ENCODE measurements at places on chromosomes 1 and 21. TPM values are rescaled to one million over a fixed set of nuclear protein-coding genes. Genes with fewer than 3 reads are reported as not detected.

DNA sequence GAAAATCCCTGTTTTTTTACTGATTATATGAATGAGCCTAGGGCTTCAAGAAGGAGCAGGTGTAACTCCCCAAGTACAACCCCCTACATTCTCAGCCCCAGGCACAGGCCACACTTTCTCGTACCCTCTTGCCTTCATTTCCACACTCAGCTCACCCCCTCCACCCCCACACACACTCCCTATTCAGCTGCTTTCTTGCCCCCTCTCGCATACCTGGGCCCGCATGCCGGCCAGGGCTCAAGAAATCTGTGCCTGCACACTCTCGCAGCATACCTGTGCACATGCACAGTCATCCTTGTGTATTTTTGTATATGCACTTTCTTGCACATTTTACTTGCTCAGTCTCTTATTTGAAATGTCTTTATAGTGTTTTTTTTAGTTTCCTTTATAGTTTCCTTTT lies 2.0 kb downstream of the PTPRF start:
- no peak for DNase-seq

- DNase-seq = no peak
Measured at GRCh38 chr1:85884372-85885035, 176.3 kb upstream of the ZNHIT6 start.

DNA sequence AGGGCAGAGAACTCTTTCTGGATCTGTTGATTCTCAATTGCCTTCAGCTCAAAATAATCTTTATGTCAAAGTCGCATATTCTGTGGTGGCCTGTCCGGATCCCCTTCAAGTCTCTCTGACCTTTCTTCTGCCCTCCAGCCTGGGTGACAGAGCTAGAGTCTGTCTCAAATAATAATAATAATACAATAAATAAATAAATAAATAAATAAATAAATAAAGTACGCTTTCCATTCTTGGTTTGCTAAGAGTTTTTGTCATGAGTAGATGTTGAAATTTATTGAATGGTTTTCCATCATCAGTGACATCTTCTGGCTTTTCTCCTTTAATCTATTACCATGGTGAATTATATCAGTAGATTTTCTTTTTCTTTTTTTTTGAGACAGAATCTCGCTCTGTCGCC lies 30.7 kb downstream of the ERRFI1 start:
- no peak for DNase-seq

DNA sequence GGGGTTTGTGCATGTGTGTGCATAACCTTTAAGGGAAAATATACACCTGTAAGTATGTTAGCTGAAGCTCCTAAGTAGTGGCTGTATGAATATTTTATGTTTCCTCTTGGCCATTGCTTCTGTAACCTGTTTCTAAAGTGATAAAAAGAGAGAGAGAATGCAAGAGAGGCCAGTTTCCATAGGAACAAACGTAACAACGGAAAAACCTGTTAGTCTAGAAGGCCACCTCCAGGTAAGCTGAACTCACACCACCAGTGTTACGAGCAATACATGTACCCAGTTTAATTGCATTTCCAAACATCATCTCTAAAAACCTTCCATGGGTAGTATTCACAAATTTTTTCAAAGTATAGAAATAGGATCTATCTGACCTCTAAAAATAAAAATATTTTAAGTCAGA lies 63.1 kb downstream of the PLPPR4 start:
- DNase-seq = no peak

DNA sequence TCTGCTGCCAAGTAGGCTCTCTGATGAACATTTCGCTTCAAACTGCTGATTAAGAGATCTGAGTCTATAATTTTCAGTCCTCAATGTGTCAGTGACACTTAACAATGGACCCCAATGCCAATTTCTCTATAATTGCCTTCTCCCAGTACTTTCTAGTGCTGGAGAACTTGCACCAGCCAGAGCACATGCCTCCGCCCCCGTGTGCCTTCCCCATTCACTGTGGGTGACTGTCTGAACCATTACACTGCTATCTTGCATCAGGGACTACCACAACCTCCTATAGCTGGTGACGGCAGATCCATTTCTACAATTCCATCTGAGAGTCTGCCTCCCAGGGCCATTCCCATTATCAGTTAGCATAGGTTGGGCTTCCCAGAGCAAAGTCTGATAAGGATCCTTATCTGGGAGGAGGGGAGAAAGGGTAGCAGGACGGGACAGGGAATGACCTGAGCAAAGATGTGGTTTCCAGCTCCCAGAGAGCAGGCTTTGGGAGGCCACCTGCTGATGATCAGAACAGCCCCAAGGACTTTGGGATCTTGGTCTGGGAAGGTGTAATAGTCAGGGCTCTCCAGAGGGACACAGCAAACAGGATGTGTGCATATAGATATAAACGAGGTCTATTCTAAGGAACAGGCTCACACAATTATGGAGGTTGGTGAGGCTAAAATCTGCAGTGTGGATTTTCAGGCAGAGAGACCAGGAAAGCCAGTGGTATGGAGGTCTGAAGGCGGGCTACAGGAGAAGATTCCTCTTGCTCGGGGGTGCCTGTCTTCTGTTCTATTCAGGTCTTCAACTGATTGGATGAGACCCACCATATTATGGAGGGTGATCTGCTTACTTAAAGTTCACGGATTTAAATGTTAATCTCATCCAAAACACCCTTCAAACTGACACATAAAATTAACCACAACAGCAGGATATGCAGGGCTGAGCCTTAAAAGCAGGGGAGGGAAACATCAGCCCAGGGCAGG lies 238.2 kb downstream of the PTPRU start:
- no peak for DNase-seq

- no peak for DNase-seq
Measured at GRCh38 chr1:212722270-212722957, 22.8 kb upstream of the BATF3 start.

GRCh38 chr21:29300807-29301138 lies 2.1 kb downstream of the BACH1 start:
- no peak for DNase-seq

- DNase-seq = no peak
Measured at GRCh38 chr21:15297824-15298223, 233.0 kb upstream of the NRIP1 start.

Gene SPATA46
- not detected for total RNA-seq

Gene CFHR1
- not detected for total RNA-seq

Gene TNN
- total RNA-seq = 6.0 TPM

Gene UQCRHL
- total RNA-seq = 4.6 TPM

Gene PROK1
- not detected for total RNA-seq

All from SJSA1 (cell line).